Activated CD4-positive, alpha-beta T cell treated with anti-CD3 and anti-CD28 coated beads for 24 hours (primary cell): ENCODE measurements at places on chromosomes 12 and 14.

- peak; percentile 8 for DNase-seq
These were observed 505 bp upstream of the HEBP1 start for GRCh38 chr12:13000616-13000924.

DNA sequence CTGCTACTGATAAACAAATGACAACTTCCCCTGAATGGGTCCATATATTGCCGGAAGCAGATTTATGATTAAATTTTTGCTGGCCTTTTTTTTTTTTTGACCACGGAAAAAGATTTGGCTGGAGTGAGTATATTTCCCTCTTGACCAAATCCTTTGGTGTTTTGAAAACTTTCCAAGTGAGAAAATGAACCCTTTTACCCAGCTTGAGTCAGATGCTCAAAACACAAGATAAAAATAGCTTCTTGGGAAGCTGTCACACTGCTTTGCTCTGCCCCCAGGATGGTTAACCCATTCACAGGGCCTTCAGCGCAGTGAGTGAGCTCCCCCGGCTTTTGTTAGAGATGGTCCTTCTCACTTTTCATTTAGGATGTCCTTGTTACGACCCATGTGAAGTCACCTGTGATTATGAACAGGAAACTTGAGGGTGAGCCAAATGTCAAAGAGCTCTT, 224.3 kb downstream of the PELI2 start:
- no peak for DNase-seq

DNA sequence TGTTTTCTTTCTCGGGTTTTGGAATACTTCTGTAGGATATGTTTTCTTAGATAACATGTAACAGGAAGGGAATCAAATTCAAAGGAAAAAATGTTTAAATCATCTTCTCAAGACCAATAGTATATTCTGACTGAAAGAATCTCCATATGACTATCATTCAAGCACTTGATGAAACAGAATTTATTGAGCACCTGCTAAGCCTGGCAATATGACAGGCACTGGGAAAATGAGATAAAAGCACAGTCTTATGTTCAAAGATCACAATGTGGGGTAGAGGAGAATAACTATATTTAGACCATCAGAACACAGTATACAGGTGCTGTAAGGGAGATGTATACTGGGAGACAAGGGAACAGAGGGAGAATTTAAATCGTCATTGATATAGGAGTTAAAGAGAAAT, 19.1 kb upstream of the TMEM30B start:
- no peak for DNase-seq

GRCh38 chr12:68498736-68499135, 112.0 kb upstream of the RAP1B start:
- no peak for DNase-seq

DNA sequence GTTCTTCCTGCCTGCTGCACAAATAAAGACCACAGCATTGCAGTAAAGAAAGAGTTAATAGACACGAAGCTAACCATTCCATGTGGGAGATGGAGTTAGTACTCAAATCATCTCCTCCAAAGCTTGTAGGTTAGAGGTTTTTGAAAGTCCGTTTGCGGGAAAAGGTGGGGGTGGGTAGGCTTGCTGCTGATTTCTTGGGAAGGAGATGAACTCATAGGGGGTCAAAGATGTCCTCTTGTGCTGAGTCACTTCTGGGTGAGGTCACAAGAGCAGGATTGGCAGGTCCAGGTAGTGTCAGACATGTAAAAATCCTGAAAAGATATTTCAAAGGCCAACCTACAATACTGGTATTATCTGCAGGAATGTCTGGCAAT, 66.4 kb downstream of the PTHLH start:
- DNase-seq, result no peak
